ENCODE measurements at places on chromosomes 3 and 15.

GRCh38 chr15:40934457-40934856 lies 5.3 kb downstream of the DLL4 start:
- DNase-seq = no peak

- DNase-seq = no peak
These were observed 184.7 kb downstream of the PLCH1 start for GRCh38 chr3:155560135-155560534.

- DNase-seq = no peak
These were observed 73.2 kb upstream of the SLC4A7 start for GRCh38 chr3:27557411-27557810.

DNA sequence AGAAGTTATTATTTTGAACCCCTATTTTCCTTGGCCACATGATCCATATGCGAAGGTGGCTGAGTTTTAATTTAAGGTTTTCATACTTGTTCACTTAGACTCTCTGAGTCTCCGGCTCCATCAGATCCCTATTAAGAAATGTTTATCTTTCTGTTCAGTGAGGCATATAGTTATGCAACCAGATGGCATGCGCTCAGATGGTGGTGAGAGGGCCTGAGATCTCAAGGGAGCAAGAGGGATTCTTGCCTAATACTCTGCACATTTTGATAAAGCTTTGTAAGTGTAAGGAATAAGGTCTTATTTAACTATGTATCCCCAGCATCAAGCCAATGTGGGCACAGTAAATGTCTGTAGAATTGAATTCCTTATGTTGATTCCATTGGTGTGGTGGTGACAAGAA lies 78.9 kb upstream of the DPH6 start:
- peak; percentile 21 for DNase-seq

GRCh38 chr15:80525853-80526252 lies 121.7 kb downstream of the ARNT2 start:
- DNase-seq = no peak

GRCh38 chr3:98501863-98502576 lies 4.5 kb downstream of the OR5K2 start:
- DNase-seq = no peak
